Uterine smooth muscle cell (primary cell): ENCODE measurements at places on chromosomes 16 and 17. TPM values are rescaled to one million over a fixed set of nuclear protein-coding genes. Genes with fewer than 3 reads are reported as not detected.

The GUCY2D gene
- under 0.01 TPM in 2 replicates for total RNA-seq

The CRYM gene
- total RNA-seq = 2.2 and 4.4 TPM in 2 replicates

The CCL2 gene
- total RNA-seq = 6.3 and 12.0 TPM in 2 replicates

The CRHR1 gene
- total RNA-seq = not detected in 2 replicates

The ACSM3 gene
- total RNA-seq = 0.77 and 1.00 TPM in 2 replicates

The KRTAP2-3 gene
- total RNA-seq = 0.12 and 1.00 TPM in 2 replicates

The TMEM238L gene
- not detected in 2 replicates for total RNA-seq

The PPY gene
- not detected in 2 replicates for total RNA-seq

The RSKR gene
- 8.1 and 8.9 TPM in 2 replicates for total RNA-seq

The KIF1C gene
- total RNA-seq = 49.6 and 70.5 TPM in 2 replicates

The TNK1 gene
- under 0.01 and 0.66 TPM in 2 replicates for total RNA-seq

The MYH1 gene
- total RNA-seq = under 0.01 TPM in 1 of 2 replicates, not detected in the other

The KRTAP3-1 gene
- total RNA-seq = not detected in 2 replicates

The SLC38A8 gene
- not detected in 2 replicates for total RNA-seq

The CDH8 gene
- not detected in 2 replicates for total RNA-seq

The SLC5A11 gene
- total RNA-seq = under 0.01 TPM in 1 of 2 replicates, not detected in the other

The SKAP1 gene
- total RNA-seq = not detected in 2 replicates

The SEPTIN1 gene
- total RNA-seq = 0.25 TPM in 1 of 2 replicates, not detected in the other

The PLLP gene
- total RNA-seq = 0.12 TPM in 1 of 2 replicates, not detected in the other

The INPP5K gene
- total RNA-seq = 19.5 and 22.2 TPM in 2 replicates

The CA7 gene
- not detected in 2 replicates for total RNA-seq

The WNK4 gene
- 2.9 and 4.3 TPM in 2 replicates for total RNA-seq

The BAIAP3 gene
- 0.12 and 0.33 TPM in 2 replicates for total RNA-seq

The TAT gene
- not detected in 2 replicates for total RNA-seq

The CLEC19A gene
- not detected in 2 replicates for total RNA-seq

The GAST gene
- total RNA-seq = not detected in 2 replicates

The RNF112 gene
- 1.5 and 2.1 TPM in 2 replicates for total RNA-seq

The NPB gene
- 0.22 and 0.25 TPM in 2 replicates for total RNA-seq

The KRT14 gene
- not detected in 2 replicates for total RNA-seq

The CIBAR2 gene
- total RNA-seq = not detected in 2 replicates

The SLC47A1 gene
- total RNA-seq = 0.55 and 1.5 TPM in 2 replicates

The MAPK7 gene
- total RNA-seq = 17.5 and 21.4 TPM in 2 replicates

The SCGB1C2 gene
- not detected in 2 replicates for total RNA-seq

The G6PC1 gene
- total RNA-seq = not detected in 2 replicates

The PRSS22 gene
- 0.12 and 1.5 TPM in 2 replicates for total RNA-seq

The DUS2 gene
- 17.7 and 29.8 TPM in 2 replicates for total RNA-seq

The SULT1A1 gene
- total RNA-seq = 0.77 and 0.87 TPM in 2 replicates

The TERB1 gene
- total RNA-seq = 0.11 TPM in 1 of 2 replicates, not detected in the other

The SMIM36 gene
- not detected in 2 replicates for total RNA-seq

The BMERB1 gene
- 27.6 and 39.5 TPM in 2 replicates for total RNA-seq

The SOX9 gene
- 2.9 and 3.2 TPM in 2 replicates for total RNA-seq

The PARD6A gene
- total RNA-seq = 2.2 and 4.0 TPM in 2 replicates

The PCGF2 gene
- total RNA-seq = 2.2 and 4.0 TPM in 2 replicates

The SYCE1L gene
- not detected in 2 replicates for total RNA-seq

The KRTAP4-9 gene
- total RNA-seq = 0.12 TPM in 1 of 2 replicates, not detected in the other

The KRT9 gene
- total RNA-seq = not detected in 2 replicates

The SLC13A5 gene
- total RNA-seq = not detected in 2 replicates
